HFFc6 (cell line): ENCODE measurements at places on chromosomes 7 and 10. TPM values are rescaled to one million over a fixed set of nuclear protein-coding genes. Genes with fewer than 3 reads are reported as not detected.

DNA sequence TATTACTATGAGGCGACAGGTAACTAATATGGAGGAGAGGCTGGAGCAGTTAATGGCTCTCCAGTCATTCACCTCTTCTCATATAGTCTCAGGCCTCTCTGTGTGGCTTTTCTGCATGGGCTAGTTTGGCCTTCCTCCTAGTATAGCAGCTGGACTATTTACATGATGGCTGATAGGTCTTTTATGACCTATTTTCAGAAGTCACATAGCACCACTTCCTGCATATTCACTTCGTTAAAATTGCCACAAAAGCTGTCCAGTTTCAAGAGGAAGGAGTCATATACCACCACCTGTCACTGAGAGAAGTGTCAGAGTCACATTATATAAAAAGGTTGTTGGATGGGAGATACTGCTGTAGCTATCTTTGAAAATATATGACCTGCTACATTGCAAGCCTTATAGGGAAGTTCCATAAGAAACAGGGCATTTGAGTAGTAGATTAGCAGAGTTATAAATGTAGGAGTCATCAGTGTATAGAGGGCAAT, 8.0 kb upstream of the DMTF1 start:
- DNase-seq = no peak

SPACDR gene
- total RNA-seq = 0.84 to 1.1 TPM (median 0.97 TPM) in 3 replicates

DNA sequence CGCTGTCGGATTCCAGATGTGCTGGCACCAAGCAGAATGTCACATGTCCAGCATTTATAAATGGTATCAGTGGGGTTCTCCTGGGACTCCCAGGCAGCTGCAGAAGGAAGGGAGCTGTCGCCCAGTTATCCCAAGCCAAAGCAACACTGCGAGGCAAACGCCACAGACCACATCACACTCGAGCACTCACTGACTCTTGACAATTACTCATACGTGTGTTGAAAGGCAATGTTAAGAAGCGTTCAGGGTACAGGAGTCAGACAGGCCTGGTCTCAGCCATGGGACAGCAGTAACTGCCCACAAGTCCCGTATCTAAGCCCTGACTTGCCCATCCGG, 113.4 kb downstream of the DIP2C start:
- DNase-seq = no peak

DNA sequence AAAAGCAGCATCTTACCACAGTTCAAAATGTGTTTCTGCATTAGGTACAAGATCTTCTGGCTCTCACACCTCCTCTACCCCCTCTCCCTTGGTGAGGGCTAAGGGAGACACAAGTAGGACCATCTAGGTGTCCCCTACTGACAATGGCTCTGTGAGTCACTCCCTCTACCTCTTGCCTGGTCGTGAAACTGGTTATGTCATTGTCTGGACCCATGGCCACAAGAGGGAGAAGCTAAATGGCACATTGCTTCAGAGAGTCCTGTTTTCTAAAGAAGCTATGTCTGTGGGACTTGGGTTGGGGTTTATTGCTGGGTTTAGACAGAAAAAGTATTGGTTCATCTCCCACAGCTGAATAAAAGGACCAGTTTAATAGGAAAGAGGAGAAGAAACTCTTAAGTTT, 4.0 kb upstream of the PLXNA4 start:
- no peak for DNase-seq

GRCh38 chr7:69377191-69377590, 221.1 kb upstream of the AUTS2 start:
- DNase-seq = no peak

- no peak for DNase-seq
These were observed 117.6 kb downstream of the GLCCI1 start for GRCh38 chr7:8086239-8086638.

- DNase-seq = no peak
These were observed 11.2 kb upstream of the HTR5A start for GRCh38 chr7:155058896-155059295.

- DNase-seq = no peak
These were observed 99.7 kb downstream of the CCSER2 start for GRCh38 chr10:84427903-84428650.

DNA sequence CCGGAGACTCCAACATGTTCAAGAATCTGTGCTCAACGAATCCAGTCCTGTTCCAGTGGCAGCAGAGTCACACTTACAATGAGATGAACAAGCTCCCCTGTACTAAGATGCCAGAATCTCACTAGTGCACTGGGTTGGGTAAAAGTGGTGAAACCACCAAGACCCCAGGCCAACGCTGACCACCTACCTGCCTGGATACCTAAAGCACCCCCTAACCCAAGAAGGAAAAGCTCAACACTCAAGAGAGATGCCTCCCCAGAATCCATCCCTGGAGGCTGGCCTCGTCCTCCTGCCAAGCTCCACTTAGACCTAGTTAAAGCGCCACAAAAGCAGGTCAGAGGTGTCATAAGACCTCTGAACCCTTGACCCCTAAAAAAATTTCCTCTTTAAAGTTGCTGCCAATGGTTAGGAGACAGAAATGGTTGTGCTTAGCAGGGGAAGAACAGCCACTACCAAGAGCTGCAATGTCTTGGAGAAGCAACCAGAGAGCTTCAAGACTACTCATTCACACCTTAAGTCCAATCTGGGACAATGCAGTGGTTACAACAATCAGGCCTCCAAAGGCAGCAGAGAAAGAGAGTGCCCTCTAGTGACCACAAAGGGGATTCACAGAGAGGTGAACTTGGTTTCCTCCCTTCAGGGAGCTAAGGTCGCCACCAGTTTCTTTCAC, 94.6 kb upstream of the MACROH2A2 start:
- DNase-seq = peak; percentile 46

DNA sequence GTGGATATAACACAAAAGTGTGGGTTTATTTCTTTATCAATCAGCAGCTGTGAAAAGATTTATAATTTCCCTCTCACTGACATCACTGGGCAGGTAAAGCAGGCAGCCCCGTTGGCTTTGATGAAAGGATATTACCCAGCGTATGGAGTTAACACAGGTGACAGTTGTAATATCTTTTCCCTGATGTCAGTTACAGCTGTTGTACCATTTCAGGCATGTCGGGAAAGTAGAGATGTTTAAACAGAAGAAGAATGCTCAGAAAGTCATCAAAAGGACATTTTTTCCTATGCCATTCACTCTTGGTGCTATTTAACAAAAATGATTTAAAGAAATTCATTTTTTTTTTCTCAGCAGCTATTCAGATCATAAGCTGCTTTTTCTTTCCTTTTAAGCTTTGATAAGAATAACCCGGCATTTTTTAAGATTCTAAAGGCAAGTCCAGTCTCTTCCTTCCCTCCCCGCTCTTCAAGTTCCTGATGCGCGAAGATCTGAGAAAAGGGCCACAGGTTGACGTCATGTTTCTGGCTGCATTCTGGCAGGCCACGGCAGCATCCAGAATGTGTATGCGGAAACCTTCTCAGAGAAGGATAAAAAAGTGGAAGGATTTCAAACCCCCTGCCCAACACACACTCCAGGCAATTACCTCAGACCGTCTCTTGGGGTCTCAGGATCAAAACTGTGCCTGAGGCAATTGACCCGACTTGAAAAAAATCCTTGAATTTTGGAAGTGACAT, 32.5 kb upstream of the ADAM12 start:
- no peak for DNase-seq

LRRC72 gene
- total RNA-seq = not detected in 2 replicates

TSPAN12 gene
- 0.23 to 0.79 TPM (median 0.45 TPM) in 3 replicates for total RNA-seq

- DNase-seq = no peak
These were observed 60.3 kb upstream of the TMEM248 start for GRCh38 chr7:66860767-66861166.

DNA sequence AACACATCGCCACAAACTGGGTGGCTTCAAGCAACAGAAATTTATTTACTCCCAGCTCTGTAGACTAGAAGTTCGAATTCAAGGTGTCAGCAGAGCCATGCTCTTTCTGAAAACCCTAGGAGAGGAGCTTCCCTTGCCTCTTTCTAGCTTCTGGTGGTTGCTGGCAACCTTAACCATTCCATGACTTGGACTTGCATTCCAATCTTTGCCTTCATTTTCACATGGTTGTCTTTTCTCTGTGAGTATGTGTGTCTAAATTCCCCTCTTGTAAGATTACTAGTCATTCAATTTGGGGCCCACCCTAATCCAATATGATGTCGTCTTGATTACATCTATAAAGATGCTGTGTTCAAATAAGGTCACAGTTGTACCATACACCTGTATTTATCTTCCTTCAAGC, 65.9 kb upstream of the PRKG1 start:
- no peak for DNase-seq

DNA sequence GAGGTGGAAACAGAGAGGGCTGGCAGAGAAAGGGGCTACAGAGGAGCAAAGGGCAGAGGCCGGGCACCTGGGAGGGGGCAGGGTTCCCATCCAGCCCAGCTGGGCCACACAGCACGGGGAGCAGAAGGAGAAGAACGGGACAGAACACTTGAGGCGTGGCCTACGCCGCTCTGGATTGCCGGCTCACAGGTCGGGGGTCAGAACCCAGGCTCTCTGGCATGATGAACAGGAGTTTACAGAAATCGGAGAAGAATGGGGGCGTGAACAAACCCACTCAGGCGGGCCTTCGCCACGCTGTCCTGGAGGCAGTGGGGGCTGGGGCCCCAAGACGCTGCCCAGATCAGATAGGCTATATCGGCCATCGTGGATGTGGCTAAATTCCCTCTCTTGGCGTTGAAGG, 362.2 kb upstream of the SHH start:
- no peak for DNase-seq

- DNase-seq = peak; percentile 82
These were observed 12.5 kb upstream of the TSPAN15 start for GRCh38 chr10:69438536-69439349.

DNA sequence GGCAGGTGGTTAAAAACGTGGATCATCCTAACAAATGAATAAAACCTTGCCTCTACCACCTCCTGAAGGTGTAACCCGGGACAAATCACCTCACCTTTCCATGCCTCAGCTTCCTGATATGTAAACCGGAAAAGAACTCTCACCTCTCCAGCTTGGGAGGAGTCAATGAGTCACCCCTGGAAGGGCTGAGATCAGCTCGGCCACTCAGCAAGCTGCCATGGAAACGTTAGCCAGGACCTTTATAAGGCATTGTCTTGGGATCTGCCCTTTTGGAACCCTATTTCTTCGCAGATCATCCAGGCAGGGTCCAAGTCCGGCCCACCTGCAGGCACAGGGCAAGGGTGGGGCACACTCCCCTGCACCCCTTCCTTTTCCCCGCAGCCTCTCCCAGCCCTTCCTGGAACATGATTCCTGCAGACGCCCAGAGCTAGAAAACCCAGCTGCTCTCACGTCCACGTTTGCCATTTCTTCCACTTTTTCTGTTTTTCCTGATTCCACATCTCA, 81.6 kb upstream of the PFKP start:
- DNase-seq = peak; percentile 28

KCP gene
- total RNA-seq = not detected in 3 replicates

- DNase-seq = no peak
These were observed 765 bp downstream of the WBP1L start for GRCh38 chr10:102744374-102745051.

GRCh38 chr7:121097577-121097976, 109.1 kb downstream of the CPED1 start:
- DNase-seq = no peak

GRCh38 chr7:42128703-42129102, 108.3 kb downstream of the GLI3 start:
- no peak for DNase-seq

DNA sequence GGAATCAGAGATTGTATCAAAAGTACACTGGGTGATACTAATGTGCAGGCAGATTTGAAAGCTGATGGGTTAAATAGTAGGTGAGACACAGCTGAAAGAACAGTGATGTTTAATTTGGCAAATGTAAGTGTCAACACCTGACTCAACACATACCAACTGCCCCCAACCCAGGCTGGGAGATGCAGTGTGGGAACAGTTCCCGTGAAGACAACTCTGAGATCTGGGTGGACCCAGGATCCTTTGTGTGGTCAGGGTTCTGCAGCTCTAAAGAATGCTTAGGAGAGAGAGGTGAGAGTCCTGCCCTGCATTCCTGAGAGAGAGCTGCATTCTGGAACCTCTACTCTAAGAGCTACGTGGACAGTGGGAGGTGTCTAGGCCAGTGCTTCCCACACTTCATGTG, 479.7 kb downstream of the RPS24 start:
- no peak for DNase-seq

DNA sequence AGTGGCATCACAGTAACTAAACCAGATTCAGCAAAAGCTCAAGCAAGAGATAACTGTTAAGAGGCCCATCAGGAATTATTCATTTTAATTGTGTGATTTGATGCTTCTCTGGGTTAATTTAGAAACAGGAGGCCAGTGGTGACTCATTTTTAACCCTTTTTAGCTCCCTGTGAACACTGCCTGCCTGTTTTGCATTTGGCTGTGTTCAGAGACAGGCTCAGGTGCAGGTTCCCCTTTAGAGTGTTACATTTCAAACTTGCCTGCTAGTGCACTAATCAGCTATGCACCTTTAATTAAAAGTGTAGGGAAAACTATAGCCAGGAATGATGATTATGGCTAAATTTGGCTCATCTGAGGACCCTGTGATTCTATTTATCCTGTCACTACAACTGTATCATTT, 6.5 kb downstream of the STAMBPL1 start:
- DNase-seq = no peak

- no peak for DNase-seq
These were observed 76.0 kb downstream of the CARD11 start for GRCh38 chr7:2967705-2968104.

LFNG gene
- 10.1 to 11.7 TPM (median 10.5 TPM) in 3 replicates for total RNA-seq

GRCh38 chr10:124728830-124729661, 15.1 kb downstream of the FAM53B start:
- no peak for DNase-seq

DNA sequence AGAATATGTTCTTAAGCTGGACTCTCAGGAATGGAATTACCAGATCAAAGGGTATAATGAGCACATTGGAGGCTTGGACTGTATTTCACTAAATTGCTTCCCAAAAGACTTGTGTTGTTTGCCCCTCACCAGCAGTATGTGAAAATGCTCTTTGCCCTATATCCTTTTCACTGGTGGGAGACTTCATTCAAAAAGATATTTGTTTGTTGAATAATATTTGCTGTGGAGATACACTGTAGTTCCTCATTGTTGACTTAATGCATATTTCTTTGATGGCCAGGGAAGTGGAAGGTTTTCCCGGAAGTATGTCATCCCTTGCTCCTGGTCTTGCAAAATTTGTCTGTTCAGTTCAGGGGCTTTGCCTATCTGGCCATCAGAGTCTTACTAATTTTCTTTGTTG, 19.4 kb downstream of the GSTO2 start:
- DNase-seq = no peak

GRCh38 chr7:13109201-13109600, 421.8 kb downstream of the ARL4A start:
- no peak for DNase-seq

DNA sequence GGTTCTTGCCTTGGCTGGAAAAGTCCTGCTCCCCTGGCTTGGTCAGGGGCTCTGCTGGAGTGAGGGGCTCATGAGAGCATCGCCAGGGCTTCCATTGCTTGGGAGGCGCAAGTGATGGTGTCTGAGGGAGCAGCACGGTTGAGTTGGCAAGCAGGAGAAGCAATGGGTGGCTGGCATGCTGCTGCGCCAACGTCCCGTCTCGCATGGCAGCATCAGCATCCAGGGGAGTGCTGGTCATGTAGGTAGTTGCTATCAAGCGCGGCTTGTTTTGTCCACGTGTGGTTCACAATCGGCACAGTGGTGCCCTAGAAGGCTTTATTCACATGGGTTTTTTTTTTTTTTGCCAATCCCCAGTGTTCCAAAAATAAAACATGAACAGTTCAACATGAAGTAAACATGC, 3.8 kb downstream of the PYROXD2 start:
- DNase-seq = no peak

FGL2 gene
- total RNA-seq = not detected in 3 replicates
